ENCODE measurements at places on chromosomes 1 and 21. TPM values are rescaled to one million over a fixed set of nuclear protein-coding genes. Genes with fewer than 3 reads are reported as not detected.

DNA sequence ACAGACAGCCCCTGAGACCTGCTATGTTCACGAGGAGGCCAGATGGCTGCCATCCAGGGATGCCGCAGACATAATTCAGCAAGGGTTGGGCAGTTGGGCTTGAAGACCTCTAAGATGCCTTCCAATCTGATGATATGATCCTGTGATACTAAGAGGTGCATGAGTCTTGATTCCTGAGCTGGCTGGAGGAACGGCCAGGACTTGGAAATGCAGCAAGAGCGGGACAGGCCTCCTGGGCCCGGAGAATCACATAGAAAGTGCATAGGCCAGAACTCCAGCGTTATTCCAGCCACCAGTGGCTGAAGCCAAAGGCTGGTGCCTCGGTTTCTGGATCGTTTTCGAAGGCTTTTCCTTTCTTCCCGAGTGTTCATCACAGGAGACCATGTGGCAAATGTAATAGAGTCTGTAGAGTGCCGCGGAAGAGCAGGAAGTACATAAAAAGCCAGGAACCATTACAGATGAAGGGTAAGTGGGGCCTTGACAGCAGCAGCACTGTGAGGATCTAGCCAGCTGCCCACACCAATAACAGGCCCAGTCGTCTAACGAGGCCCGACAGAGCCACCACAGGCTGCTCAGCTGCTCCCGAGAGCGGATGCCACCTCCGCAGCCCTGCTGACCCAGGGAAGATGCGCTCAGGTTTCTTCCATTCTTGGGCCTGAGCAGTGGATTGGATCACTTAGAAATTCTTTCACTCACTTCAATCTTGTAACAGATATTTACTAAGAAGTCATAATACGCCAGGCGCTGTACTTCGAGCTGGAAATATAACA, 14.0 kb upstream of the LHX4 start:
- H3K36me3 ChIP-seq, result no peaks in the 10 kb centered on the region
- no peaks in the 10 kb centered on the region for H3K4me1 ChIP-seq
- peak; percentile 15 for DNase-seq

DNA sequence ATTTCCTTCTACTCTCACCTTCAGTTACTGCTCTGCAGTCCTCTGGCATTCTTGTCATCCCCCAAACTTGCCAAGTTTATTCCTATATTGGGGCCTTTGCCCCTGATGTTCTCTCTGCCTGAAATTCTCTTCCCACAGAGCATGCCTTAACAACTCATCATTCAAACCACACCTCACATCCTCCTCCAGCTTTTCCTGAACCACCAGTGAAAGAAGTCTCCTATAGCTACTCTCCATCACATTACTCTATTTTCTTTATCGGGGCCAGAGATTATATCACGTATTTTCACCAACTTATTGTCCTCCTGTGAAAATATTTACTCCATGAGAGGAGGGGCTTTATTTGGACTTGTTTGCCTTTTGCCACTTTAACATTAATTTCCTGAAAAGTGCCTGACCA, 32.1 kb downstream of the EXTL2 start:
- no peak overlapping the region for H3K27ac ChIP-seq
- no peak overlapping the region for H3K4me3 ChIP-seq
- H3K27me3 ChIP-seq, result no peaks in the 10 kb centered on the region
- no peaks in the 10 kb centered on the region for H3K4me1 ChIP-seq
- no peak for DNase-seq

- H3K36me3 ChIP-seq, result no peaks in the 10 kb centered on the region
- H3K27ac ChIP-seq, result no peak overlapping the region
- no peaks in the 10 kb centered on the region for H3K27me3 ChIP-seq
- DNase-seq, result no peak
These were observed 3.2 kb upstream of the C8B start for GRCh38 chr1:56968878-56969495.

- no peaks in the 10 kb centered on the region for H3K36me3 ChIP-seq
- H3K27me3 ChIP-seq, result no peaks in the 10 kb centered on the region
- no peak for DNase-seq
These were observed 126.9 kb downstream of the TBX15 start for GRCh38 chr1:118861216-118861615.

GRCh38 chr1:83508485-83509151, 490.3 kb downstream of the TTLL7 start:
- H3K27ac ChIP-seq, result no peak overlapping the region
- no peaks in the 10 kb centered on the region for H3K4me1 ChIP-seq
- no peaks in the 10 kb centered on the region for H3K36me3 ChIP-seq
- H3K4me3 ChIP-seq, result no peak overlapping the region
- H3K27me3 ChIP-seq, result no peaks in the 10 kb centered on the region

DNA sequence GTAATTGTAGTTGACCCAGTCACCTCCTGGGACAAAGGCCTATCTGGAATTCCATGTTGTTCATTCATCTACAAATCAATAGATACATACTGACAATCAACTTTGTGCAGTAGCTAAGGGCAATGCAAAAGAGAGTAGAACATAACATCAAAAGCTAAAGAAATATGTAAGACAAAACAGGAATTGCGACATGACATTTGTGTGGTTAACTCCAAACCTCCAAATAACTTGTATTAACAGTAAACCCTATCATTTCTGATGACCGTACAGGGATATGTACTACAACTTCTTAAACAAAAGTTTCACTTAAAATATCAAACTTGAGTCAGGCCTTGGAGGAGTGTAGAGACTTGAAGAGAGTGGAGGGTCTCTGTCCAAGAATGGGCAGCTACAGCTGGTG, 317.6 kb downstream of the SPATA17 start:
- no peak for DNase-seq
- no peak overlapping the region for H3K27ac ChIP-seq
- H3K4me1 ChIP-seq, result no peaks in the 10 kb centered on the region
- H3K4me3 ChIP-seq, result no peak overlapping the region
- H3K27me3 ChIP-seq, result no peaks in the 10 kb centered on the region
- H3K36me3 ChIP-seq, result no peaks in the 10 kb centered on the region

- no peaks in the 10 kb centered on the region for H3K36me3 ChIP-seq
- no peak overlapping the region for H3K27ac ChIP-seq
- no peak overlapping the region for H3K4me3 ChIP-seq
- no peaks in the 10 kb centered on the region for H3K4me1 ChIP-seq
These were observed 122.3 kb upstream of the ADAR start for GRCh38 chr1:154730259-154730658.

DNA sequence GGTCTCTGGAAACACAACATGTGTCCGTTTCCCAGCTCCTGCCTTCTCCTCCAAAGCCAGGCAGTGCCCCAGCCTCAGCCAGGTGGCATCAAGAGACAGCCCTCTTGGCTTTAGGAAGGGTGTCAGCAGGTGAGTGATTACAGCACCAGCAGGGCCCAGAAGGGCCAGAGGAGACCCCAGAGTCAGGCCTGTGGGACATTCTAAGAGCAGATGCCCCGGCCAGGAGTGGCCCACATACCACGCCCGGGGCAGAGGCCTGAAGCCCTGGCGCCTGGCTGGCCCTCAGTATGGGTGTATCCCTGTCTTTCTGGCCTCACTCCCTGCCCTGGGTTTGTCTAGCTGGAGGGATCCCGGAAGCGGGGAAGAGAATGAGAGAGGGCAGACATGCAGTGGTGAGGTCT, 109.2 kb downstream of the CASZ1 start:
- H3K27ac ChIP-seq, result peak overlapping the region; percentile 37
- H3K4me3 ChIP-seq, result no peak overlapping the region
- peaks cover 15% of the 10 kb centered on the region for H3K4me1 ChIP-seq
- no peak for DNase-seq
- no peaks in the 10 kb centered on the region for H3K27me3 ChIP-seq

- no peak for DNase-seq
- no peak overlapping the region for H3K27ac ChIP-seq
- H3K4me1 ChIP-seq, result no peaks in the 10 kb centered on the region
- H3K27me3 ChIP-seq, result no peaks in the 10 kb centered on the region
- no peak overlapping the region for H3K4me3 ChIP-seq
- no peaks in the 10 kb centered on the region for H3K36me3 ChIP-seq
These were observed 19.6 kb downstream of the C1orf21 start for GRCh38 chr1:184406479-184406878.

DNA sequence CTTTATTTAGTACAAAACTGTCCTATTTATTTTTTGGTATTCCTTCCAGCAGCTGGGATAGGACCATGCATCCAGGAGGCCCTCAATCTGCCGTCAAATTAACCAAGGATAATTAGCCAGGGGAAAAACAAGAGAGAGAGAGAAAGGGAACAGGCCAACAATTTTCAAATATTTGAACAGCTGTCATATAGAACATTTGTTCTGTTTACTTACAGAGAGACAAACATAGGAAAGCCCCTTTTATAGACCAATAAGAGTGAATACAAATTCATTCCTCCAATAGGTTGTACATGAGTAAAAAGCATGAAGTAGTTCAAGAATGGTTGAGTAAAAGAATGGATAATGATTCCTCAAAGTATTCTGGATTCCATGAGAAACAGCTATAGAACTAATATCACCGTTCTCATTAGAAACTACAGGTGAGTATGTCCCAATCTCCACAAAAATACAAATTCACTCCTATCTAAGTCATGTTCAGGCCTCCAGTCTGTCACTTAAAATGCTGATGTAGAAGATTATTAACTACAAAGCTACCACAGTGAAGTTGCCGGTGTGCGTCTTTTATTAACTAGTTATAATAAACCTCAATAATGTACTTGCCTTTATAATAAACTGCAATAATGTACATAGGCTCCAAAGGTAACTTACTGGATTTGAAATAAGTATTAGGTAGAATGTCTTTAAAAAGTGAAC, 64.8 kb upstream of the GNG4 start:
- no peaks in the 10 kb centered on the region for H3K36me3 ChIP-seq
- DNase-seq, result no peak
- no peak overlapping the region for H3K4me3 ChIP-seq
- H3K4me1 ChIP-seq, result 0 out of 2 replicates have a peak, but pooled peaks cover 6% of the 10 kb centered on the region
- no peaks in the 10 kb centered on the region for H3K27me3 ChIP-seq
- no peak overlapping the region for H3K27ac ChIP-seq

- no peak for DNase-seq
- no peaks in the 10 kb centered on the region for H3K36me3 ChIP-seq
- no peaks in the 10 kb centered on the region for H3K4me1 ChIP-seq
- H3K4me3 ChIP-seq, result no peak overlapping the region
These were observed 300.7 kb upstream of the SPAG17 start for GRCh38 chr1:118485757-118486156.

DNA sequence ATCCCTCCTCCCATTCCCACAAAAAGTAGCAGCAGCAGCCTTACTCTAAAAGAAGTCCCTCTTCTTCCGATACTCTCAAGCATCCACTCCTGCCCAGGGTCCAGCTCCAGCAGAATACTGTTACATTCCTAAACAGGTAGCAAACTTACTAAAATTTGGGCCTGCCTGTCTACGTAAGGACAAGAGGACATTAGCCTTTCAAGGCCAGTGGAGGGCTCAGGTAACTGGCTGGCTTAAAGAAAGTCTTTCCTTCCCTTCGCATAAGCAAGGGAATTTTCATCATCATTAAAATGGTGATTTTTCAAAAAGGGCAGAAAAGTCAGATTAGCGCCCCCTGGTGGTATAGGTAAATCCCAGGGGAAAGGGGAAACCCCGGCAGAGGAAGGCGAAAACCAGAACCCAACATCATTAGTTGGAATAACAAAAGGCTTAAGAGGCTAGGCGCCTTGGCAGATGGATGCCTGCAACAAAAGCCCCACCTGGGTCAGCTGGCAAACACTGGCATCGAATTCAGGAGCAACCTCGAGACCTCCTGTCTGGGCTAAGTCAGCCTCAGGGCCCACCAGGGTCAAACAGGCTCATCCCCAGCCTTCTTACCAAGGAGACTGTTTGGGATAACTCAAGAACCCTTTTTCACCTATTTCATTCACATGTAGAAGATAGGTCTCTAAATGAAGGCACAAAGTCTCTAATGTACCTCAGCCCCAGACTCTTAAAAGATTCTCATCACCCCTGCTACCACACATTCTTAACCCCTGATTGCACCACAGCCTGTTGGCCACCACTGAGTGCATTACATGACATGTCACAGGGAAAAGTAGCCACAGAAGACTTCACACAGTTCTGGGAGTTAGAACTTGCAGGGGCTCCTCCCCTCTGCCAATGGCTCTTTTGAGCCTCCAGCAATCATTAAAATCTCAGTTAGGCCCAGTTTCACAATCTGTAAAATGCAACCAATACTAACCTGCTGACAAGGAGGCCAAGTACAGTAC, 36.7 kb downstream of the ERI3 start:
- no peak for DNase-seq
- H3K4me3 ChIP-seq, result no peak overlapping the region

Gene C1orf87
- not detected for total RNA-seq

Gene SELENBP1
- total RNA-seq, result 18.5 TPM

Gene NECTIN4
- total RNA-seq, result 0.74 TPM

- H3K27me3 ChIP-seq, result no peaks in the 10 kb centered on the region
- DNase-seq, result no peak
- H3K4me1 ChIP-seq, result no peaks in the 10 kb centered on the region
These were observed 89.4 kb downstream of the SDCCAG8 start for GRCh38 chr1:243345205-243345604.

DNA sequence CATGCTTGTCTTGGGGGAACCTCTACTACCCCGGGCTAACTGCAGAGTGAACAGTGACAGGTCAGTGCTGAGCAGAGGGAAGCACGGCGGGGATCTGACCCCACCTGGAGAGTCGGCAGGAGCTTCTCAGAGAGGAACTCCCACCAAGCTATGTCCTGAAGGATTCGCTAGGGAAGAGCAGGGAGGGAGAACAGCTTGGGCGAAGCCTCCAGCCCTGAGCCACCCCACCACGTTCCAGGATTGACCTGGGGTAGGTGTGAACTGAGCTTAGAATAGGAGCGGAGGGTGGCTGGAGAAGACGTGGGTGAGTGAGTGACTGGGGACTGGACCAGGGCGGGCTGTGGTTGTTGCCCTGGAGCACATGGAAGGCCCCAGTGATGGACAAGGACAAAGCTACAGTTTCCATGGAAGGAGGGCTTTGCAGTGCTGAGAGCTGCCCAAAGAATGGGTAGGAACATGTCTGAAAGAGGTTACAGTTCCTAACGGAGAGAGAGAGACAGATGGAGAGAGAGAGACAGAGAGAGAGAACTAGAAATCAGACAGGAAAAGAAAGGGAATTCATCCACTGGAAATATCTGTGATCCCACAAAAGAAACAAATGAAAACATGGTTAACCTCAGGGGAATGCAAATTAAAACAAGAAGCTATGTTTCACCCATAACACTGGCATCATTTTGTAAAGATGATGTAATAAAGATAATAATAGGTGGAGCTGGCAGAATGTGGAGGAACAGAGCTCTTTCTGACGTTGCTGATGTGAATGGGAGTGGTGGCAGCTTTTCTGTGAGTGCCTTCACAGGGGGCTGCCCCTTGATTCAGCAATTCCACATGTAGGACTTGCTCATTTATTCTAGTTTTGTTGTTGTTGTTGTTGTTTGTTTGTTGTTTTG, 17.2 kb downstream of the BSND start:
- DNase-seq, result no peak
- no peaks in the 10 kb centered on the region for H3K27me3 ChIP-seq
- H3K4me1 ChIP-seq, result peaks cover 4% of the 10 kb centered on the region

GRCh38 chr1:167594822-167595221, 35.2 kb upstream of the RCSD1 start:
- H3K4me1 ChIP-seq, result no peaks in the 10 kb centered on the region
- H3K36me3 ChIP-seq, result no peaks in the 10 kb centered on the region
- H3K27me3 ChIP-seq, result no peaks in the 10 kb centered on the region
- H3K4me3 ChIP-seq, result no peak overlapping the region

- H3K27me3 ChIP-seq, result no peaks in the 10 kb centered on the region
- H3K36me3 ChIP-seq, result no peaks in the 10 kb centered on the region
- DNase-seq, result no peak
- H3K4me1 ChIP-seq, result peaks cover 32% of the 10 kb centered on the region
- H3K27ac ChIP-seq, result no peak overlapping the region
These were observed 104.1 kb downstream of the SIK1 start for GRCh38 chr21:43322805-43323204.

Data from Caco-2 (cell line).